ENCODE measurements at places on chromosomes 5 and 9.

- no peak for DNase-seq
Observed at GRCh38 chr9:93951655-93952118, 3.5 kb downstream of the BARX1 start.

DNA sequence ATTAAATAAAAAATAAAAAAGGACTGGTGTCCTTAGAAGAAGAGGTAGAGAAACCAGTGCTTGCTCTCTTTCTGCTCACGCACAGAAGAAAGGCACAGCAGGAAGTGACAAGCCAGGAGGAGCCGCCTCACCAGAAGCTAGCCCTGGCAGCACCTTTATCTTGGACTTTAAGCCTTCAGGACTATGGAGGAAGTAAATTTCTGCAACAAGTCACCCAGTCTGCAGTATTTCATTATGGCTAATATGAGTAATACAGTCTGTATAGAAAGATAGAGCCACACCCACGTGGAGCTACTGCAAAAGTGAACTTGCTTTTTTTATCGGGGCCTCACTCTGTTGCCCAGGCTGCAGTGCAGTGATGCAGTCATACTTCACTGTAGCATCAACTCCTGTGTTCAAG is 68.4 kb downstream of the PDZD2 start:
- DNase-seq, result no peak

DNA sequence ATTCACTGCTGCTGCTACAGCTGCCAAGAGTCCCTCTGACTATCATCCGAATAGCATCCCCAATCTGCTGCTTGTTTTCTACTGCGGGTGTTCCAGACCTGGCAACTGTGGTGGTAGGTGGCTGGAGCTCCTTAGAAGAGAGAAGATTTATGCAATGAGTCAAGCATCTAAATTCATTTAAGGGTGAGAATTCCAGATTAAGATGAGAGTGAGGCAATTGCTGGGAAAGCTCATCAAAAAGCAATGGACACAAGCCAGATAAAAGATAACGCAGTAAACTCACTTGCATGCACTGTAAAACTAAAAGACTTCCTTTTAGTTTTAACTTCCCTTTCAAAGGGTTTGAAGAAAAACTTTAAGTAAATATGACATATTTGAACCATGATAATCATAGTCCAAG is 3.9 kb downstream of the PLK2 start:
- no peak for DNase-seq

DNA sequence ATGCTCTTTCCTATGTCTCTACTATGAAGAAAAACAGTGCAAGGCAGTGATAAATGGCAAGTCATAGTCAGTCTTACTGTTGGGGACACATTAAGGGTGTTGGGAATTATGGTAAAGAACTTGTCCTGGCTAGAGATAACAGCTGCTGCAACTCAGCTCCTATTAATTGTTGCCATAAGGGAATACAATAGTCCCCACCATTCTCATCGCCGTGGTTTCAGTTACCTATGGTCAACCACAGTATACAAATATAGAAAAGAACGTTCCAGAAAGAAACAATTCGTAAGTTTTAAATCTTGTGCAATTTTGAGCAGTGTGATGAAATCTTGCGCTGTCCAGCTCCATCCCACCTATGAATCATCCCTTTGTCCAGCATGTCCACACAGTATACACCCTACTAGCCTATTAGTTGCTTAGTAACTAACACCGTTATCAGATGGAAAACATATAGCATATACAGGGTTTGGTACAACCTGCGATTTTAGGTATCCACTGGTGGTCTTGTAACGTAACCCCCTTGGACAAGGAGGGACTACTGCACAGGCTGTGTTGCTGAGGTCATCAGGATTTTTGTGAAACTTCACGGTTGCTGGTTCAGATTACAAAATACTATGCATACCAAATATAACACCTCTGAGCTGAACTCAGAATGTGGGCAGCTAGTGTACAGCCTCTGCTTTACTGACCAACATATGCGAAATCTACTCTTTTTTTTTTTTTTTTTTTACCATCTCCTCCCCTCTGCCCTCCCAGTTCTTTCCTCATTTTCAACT is 53.5 kb downstream of the ZFR start:
- DNase-seq, result no peak

GRCh38 chr9:133971121-133971951 is 20.8 kb downstream of the VAV2 start:
- DNase-seq, result no peak

DNA sequence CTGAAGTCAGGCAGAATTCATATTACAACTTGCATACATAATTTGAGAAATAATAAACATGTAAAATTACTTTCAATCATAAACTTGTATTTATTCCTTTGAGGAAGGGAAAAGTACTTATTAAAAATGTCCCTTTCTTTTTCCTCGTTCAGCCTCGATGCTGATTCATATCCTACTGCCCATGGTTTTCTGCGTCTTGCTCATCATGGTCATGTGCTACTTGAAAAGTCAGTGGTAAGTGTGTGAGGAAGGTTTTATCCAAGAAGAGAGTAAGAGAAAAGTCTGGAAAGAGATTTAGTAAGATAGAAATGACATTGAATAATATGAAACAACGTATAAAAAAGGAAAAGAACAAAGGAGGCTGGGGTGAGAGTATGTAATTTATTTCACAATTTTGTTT is 85.9 kb downstream of the OSMR start:
- DNase-seq, result no peak
